ENCODE measurements at places on chromosomes 6 and 20.

DNA sequence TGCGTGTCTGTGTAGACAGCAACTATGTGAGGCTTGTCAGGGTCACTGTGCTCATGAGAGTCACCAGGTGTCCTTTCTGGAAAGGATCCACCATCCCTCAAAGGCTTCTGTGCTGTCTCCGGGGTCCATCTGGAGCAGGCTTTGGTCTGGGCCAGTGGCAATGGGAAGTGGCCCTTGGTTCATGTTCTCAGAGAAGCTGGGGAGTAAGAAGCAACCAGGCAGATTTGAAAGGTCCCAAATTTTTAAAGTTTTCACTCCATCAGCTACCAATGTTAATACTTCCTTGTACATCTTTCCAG lies 68.2 kb downstream of the GCNT2 start:
- no peak for DNase-seq

DNA sequence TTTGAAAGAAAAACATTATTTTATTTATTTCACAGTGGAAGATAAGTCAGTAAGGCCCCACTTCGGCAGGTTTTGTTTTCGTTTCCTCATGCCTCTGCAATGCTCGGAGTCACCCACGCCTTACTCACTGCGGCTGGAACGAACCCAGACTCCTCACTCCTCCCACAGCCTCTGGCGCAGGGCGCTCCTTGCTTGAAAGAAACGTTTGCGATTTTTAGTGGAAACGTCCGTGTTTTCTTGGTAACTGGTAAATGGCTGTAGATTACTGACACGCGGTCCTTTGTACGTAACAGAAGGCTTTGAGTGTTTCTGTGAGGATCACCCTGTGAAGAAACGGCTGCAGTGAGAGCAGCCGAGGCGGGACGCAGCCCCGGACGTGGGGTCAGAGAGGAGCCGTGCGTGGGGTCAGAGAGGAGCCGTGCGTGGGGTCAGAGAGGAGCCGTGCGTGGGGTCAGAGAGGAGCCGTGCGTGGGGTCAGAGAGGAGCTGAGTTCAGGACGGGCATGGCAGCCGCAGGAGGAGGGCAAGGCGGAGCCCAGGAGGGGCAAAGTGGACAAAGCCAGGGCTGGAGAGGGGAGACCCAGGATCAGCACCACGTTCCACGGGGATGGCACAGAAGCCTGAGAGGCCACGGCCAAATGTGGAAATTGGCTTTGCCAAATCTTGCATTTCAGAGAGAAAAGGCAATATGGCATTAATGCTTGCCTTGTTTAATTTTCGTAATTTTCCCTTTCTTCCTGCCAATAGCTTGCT lies 198.6 kb upstream of the THBS2 start:
- DNase-seq: no peak

DNA sequence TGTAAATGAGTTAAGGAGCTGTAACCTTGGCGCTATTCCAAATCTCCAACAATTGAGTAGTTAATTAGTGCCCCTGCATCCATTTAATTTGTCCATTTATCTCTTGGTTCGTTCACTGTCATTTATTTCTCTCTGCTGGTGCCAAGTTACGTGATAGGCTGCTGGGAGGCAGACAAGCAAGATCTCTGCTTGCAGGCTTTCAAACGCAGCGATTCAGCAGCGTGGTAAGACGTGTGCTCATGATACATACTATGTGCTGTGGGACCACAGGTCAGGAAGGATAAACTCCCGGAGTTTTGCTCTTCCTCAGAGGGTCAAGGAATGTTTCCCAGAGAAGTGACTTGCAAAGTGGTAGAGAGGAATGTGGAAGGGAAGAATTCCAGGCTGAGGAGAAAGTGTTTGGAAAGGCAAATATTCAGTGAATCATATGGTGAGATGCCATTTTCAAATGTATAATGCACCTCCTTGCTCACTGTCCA lies 46.4 kb downstream of the UTRN start:
- no peak for DNase-seq

- no peak for DNase-seq
Measured at GRCh38 chr6:134289204-134289575, 28.7 kb downstream of the SGK1 start.

DNA sequence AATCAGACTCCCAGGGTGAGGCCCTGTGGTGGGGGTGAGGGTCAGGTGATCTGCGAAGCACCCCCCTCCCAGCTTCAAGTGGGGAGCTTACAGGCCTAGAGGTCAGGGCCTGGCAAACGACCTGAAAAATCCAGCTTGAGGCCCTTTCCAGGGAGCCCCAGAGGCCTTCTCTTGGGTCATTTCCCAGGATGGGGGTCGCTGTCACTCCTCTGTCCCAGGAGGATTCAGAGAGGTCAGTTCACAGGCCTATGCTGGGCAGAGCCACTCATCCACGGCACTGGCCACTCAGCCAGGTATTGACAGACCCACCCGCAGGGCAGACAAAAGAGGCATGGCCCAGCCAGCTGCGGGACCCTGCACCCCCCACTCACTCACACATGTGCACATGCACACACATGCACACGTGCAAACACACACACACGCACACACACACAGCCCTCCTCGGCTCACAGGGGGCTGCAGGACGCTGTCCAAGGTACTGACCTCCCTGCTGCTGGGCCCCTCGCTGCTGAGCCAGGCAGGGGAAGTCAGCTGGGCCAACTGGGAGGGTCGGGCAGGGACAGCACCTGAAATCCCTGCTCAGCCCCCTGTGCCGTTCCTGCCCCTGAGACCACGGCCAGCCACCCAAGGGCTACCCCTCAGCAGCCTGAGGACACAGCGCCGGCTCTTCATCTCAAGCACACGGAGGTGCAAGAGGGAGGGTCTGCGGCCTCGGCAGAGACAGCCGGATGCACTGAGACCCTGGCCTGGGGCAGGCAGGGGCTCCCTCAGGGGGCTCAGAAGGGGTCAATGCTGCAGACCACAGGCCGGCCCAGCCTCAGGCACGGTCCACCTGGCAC lies 113.8 kb downstream of the TAF4 start:
- DNase-seq: no peak

- DNase-seq: no peak
Measured at GRCh38 chr6:154218301-154218700, 138.3 kb downstream of the IPCEF1 start.

- no peak for DNase-seq
Measured at GRCh38 chr20:25533920-25534700, 51.2 kb downstream of the NINL start.

Data from activated CD4-positive, alpha-beta T cell treated with anti-CD3 and anti-CD28 coated beads, Interleukin-2, amount 50 U/mL, for 16 hours (primary cell).